Effector memory CD8-positive, alpha-beta T cell (primary cell): ENCODE measurements at places on chromosomes 6 and 20.

DNA sequence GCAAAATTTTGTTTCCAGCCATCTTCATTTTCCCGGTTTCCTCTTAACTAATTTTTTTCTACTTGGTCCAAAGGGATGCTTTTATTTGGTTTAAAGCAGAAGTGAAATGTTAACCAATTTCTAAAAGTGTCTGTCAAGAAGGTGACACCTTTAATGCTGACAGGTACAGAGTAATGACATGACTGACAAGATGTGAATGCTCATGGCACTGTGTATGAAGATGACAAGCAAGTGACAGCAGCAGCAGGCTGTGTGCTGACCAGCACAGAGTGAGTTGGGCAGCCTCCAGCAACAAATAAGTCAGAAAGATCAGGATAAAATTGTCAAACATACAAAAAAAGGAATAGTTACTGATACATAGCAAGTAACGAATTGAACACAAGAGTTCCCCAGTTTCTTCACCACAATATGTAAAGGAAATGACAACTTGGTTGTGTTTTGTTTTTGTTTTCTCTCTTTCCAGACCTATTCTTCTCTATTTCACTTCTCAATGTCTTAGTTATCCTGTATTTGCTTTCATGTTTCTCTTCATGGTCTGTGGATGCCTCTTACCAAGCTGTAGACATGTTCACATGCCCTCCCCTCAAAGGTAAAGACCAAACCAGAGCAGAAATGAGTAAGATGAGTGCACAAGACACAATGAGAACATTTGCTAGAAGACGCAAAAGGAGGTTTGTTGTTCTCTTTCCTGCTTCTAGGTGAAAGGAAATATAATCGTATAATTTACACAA, 174.9 kb downstream of the FRK start:
- DNase-seq: no peak

GRCh38 chr6:22068561-22069305, 228.1 kb downstream of the PRL start:
- no peak for DNase-seq

GRCh38 chr6:74715355-74716085, 490.3 kb downstream of the COL12A1 start:
- no peak for DNase-seq

GRCh38 chr6:158834675-158835385, 15.7 kb upstream of the EZR start:
- no peak for DNase-seq
